ENCODE measurements at places on chromosomes 4 and X.

- no peak for DNase-seq
Measured at GRCh38 chrX:119206203-119206602, 29.9 kb upstream of the PGRMC1 start.

DNA sequence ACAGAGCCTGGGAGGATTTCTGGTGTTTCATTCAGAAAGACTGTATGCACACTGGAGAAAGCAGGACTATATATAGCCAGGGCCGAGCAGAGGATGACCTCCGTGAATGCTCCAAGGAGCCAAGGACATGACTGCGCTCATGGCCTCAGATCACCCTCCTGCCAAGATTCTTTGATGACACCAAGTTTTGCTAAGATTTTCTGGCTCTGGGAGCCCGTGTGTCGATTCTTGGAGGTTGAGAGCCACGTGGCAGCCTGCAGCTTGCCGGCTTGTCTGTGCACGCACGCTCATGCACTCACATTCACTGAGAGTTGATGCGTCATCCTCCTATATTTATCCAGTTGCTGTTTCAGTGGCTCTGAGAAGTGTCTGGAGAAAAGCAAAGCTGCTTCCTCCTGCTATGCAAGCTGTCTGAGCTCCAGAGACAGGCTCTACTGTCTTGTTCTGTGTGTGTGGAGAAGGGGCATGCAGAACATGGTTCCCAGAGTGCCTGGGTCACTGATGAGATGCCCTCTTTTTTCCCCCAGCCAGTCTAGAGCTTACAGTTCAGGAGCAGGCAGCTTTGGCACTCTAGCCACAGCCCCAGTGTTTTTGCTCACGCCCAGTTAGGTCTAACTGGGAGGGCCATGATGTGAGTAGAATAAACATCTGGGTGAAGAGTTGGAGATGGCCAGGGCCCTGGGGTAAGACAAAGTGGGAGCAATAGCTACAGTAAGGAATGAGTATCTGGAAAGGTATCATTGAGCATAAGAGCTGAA, 64.9 kb upstream of the SCOC start:
- DNase-seq, result no peak

GRCh38 chrX:973010-973632, 239.3 kb downstream of the CRLF2 start:
- DNase-seq, result no peak

- no peak for DNase-seq
Measured at GRCh38 chr4:89245459-89245858, 62.1 kb downstream of the GPRIN3 start.

GRCh38 chrX:131830400-131831184, 192.5 kb upstream of the STK26 start:
- peak; percentile 76 for DNase-seq

- DNase-seq, result no peak
Measured at GRCh38 chrX:66203114-66203513, 39.1 kb downstream of the HEPH start.

DNA sequence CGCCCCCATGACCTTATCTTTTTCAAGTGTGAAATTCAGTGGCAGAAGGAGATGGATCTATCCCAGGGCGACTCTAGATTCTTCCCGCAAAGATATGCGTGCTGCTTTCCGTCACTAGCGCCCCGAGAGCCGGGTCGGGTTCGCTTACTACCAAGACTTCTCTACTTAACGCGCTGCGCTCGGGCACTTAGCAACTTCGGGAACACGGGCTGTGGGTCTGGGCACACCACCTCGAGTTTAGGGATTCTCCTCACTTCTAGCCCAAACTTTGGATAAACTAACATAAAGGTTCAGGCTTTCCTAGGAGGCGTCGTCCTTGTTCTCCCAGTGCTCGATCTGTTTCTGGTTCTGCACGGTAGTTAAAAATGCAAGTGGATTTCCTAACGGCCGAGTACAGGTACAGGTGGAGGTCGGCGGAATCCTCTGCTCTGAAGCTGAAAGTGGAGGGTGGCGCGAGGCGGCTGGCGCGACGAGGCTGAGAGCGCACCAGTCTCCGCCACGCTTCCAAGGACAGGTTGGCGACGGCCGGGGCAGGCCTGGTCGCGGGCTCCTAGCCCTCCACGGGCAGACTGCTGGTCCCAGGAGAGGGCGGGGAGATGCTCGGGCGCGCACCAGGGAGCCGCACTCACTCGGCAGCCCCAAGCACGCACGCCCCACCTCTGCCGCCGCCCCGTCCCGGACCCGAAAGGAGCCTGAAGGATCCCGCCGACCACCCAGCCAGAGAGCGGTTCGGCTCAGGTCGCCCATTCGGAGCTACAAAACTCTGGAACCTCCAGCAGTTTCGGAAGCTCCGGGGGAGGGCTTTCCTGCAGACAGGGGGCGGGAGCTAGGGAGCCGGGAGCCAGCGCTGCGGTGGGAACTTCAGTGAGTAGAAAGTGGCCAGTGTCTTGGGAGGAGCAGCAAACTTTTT, 100.8 kb upstream of the TENM3 start:
- no peak for DNase-seq

- DNase-seq, result no peak
Measured at GRCh38 chr4:21211846-21212245, 511.6 kb downstream of the PACRGL start.

DNA sequence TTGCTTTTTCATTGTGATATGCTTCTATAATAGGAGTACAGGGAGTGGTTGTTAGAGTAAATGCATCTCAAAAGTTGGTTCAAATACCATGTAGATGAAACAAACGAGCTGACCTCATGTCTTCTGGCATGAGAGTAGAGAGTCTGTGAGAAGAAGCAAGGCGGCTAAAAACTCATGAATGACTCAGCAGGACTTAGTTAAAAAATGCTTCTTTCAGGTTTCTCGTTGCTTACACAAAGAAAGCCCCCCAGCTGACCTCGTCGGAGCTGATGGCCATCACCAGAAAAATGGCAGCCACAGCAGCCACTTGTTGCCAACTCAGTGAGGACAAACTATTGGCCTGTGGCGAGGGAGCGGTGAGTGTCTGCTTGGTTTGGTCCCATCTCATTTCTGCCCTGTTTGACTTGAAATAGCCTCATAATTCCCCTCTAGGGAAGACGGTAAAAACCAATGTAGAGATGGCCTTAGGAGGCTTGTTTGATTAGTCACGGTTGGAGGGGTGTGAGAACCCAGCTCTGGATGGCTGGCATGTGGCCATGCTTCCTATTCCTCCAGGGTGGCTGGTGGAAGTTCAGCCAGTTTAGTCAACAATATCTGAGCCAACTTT, 14.5 kb downstream of the AFP start:
- peak; percentile 12 for DNase-seq

DNA sequence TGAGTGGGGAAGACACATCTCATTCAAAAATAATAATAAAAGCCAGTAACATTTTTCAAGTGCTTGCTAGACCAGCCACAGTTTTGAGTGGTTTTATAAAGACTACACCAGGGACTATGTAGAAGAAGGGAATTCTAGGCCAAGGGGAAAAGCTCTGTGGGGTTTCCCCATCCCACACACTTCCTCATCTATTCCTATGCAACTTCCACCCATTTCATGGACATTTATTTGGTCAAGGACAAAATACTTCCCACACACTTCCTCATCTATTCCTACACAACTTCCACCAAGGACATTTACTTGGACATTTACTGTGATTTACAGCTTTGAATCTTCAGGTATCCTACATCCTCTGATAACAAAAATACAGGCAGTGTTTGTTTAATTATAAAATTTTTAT, 86.5 kb upstream of the KLF3 start:
- no peak for DNase-seq

GRCh38 chr4:82561786-82562563, at the start of gene TMEM150C:
TMEM150C (minus strand) TSS chr4:82561988; CDS start chr4:82504657, 57,331 bp downstream.
- DNase-seq, result no peak

- no peak for DNase-seq
Measured at GRCh38 chr4:176137631-176138030, 57.8 kb downstream of the SPATA4 start.

Measured in K562 (cell line).